ENCODE measurements at places on chromosomes 11 and 22.

DNA sequence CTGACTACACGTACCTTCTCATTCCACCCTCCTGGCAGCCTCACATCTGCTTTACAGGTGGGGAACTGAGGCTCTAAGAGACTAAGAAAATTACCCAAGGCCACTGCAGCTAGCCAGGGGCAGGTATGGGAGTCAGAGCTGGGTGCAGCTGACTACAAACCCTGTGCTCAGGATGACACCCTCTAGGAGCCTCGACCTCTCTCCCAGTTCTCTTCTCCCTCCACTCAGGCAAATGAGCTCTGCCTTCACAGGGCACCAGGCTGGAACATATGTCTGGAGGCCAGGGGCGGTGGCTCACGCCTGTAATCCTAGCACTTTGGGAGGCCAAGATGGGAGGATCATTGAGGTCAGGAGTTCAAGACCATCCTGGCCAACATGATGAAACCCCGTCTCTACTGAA lies 4.0 kb downstream of the SYT12 start:
- no peak overlapping the region for H3K27ac ChIP-seq
- no peaks in the 10 kb centered on the region for H3K36me3 ChIP-seq
- peaks cover 23% of the 10 kb centered on the region for H3K27me3 ChIP-seq
- DNase-seq = no peak
- peaks cover 28% of the 10 kb centered on the region for H3K4me1 ChIP-seq

DNA sequence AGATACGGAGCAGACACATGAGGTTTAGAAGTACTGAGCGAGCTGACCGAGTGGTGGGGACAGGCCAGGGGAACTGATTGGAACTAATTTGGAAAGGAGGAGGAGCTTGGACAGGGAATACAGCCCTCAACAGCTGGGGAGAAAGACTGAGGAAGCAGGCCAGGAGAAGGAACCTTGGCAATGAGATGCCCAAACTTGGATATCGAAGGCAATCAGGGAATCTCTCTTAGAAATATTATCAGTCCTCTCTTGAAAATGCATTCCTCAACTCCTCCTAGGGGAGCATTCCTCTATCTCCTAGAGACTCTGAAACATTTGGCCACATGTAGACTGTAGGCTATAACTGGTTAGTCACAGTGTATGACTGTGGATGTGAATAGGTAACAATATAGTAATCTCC lies 284.6 kb downstream of the GUCY1A2 start:
- DNase-seq = no peak
- H3K4me1 ChIP-seq = no peaks in the 10 kb centered on the region
- H3K27me3 ChIP-seq = no peaks in the 10 kb centered on the region
- no peak overlapping the region for H3K27ac ChIP-seq

DNA sequence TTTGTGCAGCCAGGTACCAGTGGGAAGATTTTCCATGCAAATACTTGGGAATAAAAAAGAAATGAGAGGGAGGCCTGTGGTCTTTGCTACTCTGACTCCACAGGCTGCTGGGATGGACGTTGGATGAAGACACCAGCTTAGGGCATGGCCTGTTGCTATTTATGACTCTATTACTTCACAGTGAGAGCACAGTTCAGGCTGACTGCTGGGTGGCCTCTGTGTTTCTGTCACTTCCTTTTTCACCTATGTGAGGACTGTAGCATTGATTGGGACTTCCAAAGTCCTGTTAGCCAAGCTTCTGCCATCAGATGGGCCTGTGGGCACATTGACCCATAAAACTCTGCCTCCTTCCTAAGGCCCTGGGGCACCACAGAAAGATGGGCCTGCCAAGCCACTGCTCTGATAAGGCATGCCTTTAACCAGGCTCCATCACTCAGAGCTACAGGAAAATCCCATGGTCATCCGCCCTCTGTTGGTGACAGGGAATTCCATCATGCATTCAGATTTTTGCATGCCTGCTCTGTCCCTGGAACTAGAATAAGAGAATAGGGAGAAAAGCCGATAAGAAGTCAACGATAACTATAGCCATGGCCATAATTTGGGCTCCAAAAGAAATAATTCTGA lies 64.6 kb downstream of the KCNJ1 start:
- no peaks in the 10 kb centered on the region for H3K4me1 ChIP-seq
- H3K4me3 ChIP-seq = no peak overlapping the region
- peaks cover 60% of the 10 kb centered on the region for H3K36me3 ChIP-seq

DNA sequence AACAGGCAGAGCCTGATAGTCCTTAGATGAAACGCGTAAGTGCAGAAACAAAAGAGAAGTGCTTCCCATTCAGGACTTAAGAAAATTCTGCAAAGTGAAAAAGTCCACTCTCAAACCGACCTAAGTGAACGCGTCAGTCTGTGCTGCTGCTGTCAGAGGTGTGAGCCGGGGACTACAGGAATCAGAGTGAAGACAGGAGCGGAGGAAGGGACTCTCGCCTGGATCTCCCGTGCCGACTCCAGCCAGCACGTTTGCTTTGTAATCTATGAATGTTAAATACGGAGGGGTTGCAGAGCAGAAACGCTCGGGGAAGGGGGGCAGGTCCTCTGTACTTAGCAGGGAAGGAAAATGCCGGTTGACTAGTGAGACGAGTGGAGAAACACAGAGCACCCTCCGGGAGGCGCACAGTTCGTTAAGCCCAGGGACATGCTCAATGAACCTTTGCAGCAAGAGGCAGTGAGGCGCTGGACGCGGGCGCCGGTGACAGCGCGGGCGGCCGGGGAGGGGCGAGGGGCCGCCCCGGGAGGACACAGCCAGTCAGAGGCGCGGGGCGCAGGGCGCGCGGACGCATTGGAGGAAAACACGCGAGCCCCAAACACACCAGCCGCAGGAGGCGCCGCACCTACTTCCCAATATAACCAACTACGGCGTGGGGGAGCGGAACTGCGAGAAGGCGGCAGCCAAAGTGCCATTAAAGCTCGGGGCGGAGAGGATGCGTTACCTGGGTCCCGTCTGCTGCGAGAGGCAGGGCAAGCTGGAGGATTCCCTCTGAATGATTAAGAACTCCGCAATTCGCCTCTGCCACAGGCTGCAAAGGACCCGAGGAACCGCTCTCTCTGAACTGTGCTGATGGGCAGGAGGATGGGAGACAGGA lies at the start of gene CNTN5:
Gene CNTN5, plus strand, starts transcription at position 598 of the 874 bp plus-strand sequence.
- no peaks in the 10 kb centered on the region for H3K36me3 ChIP-seq
- no peaks in the 10 kb centered on the region for H3K4me1 ChIP-seq
- DNase-seq = no peak
- H3K27ac ChIP-seq = no peak within 1 kb of the TSS
- H3K27me3 ChIP-seq = no peaks in the 10 kb centered on the region

- H3K27me3 ChIP-seq = peaks cover 7% of the 10 kb centered on the region
- no peak for DNase-seq
- no peaks in the 10 kb centered on the region for H3K36me3 ChIP-seq
- no peak overlapping the region for H3K4me3 ChIP-seq
- H3K4me1 ChIP-seq = no peaks in the 10 kb centered on the region
Observed at GRCh38 chr11:116727990-116728389, 44.8 kb downstream of the BUD13 start.

DNA sequence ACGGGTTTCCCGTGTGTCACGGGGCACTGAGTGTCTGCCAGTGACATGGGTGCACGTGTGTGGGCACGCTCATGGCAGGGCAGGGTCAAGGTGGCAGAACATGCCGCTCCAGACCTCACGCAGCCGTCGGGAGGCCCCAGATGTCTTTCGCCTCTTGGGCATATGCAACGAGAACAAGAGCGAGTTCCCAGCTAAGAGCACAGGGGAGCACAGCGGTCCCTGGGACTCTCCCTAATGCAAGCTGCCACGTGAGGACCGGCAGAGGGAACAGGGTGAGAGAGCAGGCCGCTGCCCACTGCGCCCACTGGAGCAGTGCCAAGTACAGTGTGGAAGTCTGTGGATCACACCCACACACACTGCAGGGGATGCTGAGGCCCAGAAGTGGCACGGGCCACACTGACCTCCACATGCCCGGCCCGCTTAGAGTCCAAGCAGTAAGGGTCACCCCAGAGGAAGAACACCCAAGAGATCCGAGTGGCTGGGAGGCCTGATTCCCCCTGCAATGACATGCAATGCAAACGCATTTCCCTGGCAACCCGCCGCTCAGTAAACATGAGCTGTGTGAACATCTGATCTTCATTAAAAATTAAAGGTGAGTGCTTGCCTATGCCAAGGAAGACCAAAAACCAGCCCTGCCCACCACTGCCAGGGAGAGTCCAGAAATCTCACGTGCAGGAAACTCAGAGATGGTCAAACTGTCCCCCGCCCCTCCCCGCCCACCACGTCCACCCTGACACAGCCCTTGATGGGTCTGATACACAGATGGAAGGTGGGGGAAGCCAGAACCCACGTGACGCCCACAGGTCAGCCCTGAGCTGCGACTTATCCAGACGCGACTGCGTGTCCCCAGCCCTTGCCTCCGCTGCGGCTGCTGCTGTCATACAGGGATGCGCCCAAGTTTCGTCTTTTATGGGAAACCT lies 11.7 kb downstream of the CERK start:
- no peak for DNase-seq
- H3K27ac ChIP-seq = no peak overlapping the region
- no peaks in the 10 kb centered on the region for H3K27me3 ChIP-seq
